ENCODE measurements at places on chromosomes 1 and 21. TPM values are rescaled to one million over a fixed set of nuclear protein-coding genes. Genes with fewer than 3 reads are reported as not detected.

The STIL gene
- total RNA-seq: 10.6 TPM

The RPL11 gene
- total RNA-seq: 1,410 TPM

The SH2D2A gene
- total RNA-seq: 4.2 TPM

The ABCB10 gene
- total RNA-seq: 19.0 TPM

The BRINP2 gene
- total RNA-seq: 0.15 TPM

The IFI6 gene
- total RNA-seq: 10.7 TPM

The DISP1 gene
- 1.9 TPM for total RNA-seq

The ARHGAP30 gene
- 0.07 TPM for total RNA-seq

The FYB2 gene
- total RNA-seq: not detected

The C1orf74 gene
- total RNA-seq: 1.4 TPM

The LENEP gene
- total RNA-seq: not detected

The CYP2J2 gene
- 0.11 TPM for total RNA-seq

The WLS gene
- total RNA-seq: 15.3 TPM

The WASF2 gene
- total RNA-seq: 53.3 TPM

The AQP10 gene
- not detected for total RNA-seq

The CLCA4 gene
- total RNA-seq: not detected

The ST6GALNAC3 gene
- 0.77 TPM for total RNA-seq

The ECM1 gene
- total RNA-seq: 2.1 TPM

The L1TD1 gene
- not detected for total RNA-seq

The YY1AP1 gene
- total RNA-seq: 42.0 TPM

The NBPF20 gene
- total RNA-seq: 3.3 TPM

The ADGRL2 gene
- 7.8 TPM for total RNA-seq

The TAS1R3 gene
- 0.15 TPM for total RNA-seq

The FMN2 gene
- 4.2 TPM for total RNA-seq

The PGBD5 gene
- total RNA-seq: 0.37 TPM

The SAMD11 gene
- total RNA-seq: 16.3 TPM

The CAMK2N1 gene
- 49.0 TPM for total RNA-seq

The DENND1B gene
- 2.3 TPM for total RNA-seq

The CLDN17 gene
- total RNA-seq: not detected

The CGN gene
- total RNA-seq: 1.8 TPM

The HEYL gene
- total RNA-seq: 3.1 TPM

The SH2D5 gene
- total RNA-seq: 11.9 TPM

The PSMG1 gene
- 82.4 TPM for total RNA-seq

The WNT2B gene
- 0.14 TPM for total RNA-seq

The ZSWIM5 gene
- 0.46 TPM for total RNA-seq

The ECE1 gene
- total RNA-seq: 61.8 TPM

The CFAP107 gene
- not detected for total RNA-seq

Measured in A549 treated with Mapracorat at 1 μM for 4 hours (cell line).